ENCODE measurements at places on chromosomes 4 and X.
A peak's percentile ranks its signal among the peaks of the same experiment; 100 is the strongest.

- DNase-seq: peak; percentile 46
Measured at GRCh38 chr4:152385551-152385950, 150.3 kb downstream of the FBXW7 start.

GRCh38 chr4:19776021-19776459, 475.7 kb upstream of the SLIT2 start:
- DNase-seq: no peak

DNA sequence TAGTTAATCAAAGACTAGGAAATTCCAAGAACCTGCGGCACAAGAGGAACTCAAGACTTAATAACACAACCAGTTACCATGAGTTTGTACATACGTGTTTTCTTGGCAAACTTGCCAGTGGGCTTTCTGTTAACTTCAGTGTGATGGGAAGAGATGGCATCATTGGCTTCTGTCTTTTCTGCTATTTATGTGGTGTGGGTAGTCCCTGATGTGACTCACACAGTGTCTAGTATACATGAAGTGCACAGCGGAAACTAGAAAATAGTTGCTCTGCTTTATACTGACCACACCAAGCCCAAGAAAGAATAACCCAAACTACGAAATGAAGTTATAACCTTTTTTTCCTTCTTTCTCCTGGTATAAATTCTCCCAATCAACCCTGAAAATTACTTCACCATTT, 24.5 kb downstream of the DAPP1 start:
- DNase-seq: no peak

- DNase-seq: no peak
Measured at GRCh38 chrX:123588723-123589122, 144.1 kb downstream of the THOC2 start.

DNA sequence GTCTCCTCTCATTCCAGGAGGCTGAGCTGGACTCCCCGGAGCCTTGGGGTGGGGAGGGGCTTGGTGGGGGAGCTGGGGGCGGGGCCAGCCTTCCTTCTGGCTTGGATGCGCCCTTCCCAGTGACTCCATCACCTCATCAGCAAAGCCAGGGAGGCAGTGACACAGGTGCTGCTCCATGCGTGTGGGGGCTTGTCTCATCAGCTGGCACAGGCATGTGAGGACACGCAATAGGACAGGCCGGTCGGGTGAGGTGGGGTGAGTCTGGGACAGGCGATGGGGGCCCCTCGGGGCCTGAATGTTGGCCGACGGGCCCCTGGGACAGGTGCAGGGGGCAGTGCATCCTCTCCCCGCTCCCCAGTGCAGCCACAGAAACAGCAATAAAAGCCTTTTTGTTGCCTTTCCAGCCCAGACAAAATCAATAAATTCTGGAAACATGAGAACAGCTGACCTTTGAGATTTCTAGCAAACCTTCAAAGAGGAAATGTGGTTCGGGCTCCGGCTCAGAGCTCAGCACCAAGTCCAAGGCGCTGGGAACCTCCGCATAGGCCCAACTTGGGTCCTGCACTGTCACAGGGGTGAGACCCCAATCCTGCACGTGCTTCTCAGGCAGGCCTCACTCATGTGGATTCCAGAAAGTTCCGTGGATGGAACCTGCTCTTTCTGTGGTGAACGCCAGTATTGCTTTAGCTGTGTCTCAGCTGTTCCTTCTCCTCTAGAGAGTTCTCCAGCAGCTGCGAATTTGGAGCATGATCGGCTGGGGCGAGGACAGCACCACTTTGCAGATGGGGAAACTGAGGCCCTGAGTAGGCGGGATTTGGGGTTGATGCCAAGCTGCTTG, 18.5 kb downstream of the ADRA2C start:
- DNase-seq: no peak

GRCh38 chrX:116111934-116112595, 58.5 kb upstream of the AGTR2 start:
- DNase-seq: no peak

DNA sequence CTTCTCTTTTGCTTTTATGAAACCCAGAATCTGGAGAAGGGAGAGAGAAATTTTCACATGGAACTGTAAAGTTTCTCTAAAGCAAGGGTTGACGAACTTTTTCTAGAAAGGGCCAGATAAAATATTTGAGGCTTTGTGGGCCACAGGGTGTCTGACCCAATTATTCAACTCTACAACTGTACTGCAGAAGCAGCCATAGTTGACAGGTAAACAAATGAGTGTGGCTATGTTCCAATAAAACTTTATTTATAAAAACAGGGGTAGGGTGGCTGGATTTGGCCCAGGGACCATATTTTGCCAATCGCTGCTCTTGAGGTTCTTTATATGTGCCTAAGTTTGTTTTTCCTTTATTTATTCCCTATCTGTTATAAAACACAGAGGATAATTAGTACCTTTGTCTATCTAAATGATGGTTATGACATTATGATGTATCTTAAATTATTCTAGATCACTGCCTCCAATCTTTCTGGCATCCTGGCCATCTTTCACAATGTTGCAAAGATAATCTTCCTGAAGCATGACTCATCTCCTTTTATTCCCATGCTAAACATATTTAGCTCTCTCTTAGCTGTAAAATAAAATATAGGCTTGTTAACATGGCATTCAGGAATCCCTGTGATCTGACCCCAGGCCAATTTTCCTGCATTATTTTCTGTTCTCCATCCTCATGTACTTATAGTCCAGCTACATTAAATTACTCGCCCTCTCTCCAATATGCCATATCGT, 106.8 kb upstream of the CBLL2 start:
- DNase-seq: no peak

GRCh38 chr4:84689197-84689596, 106.3 kb downstream of the CDS1 start:
- no peak for DNase-seq
